ENCODE measurements at places on chromosomes 11 and 22. TPM values are rescaled to one million over a fixed set of nuclear protein-coding genes. Genes with fewer than 3 reads are reported as not detected.

- no peak for DNase-seq
These were observed 477 bp downstream of the ZBTB16 start for GRCh38 chr11:114059984-114060391.

STK33 gene
- total RNA-seq, result 17.3 TPM

APOA1 gene
- 0.80 TPM for total RNA-seq

GRCh38 chr11:127986073-127986472 lies 601.3 kb downstream of the ETS1 start:
- no peak for DNase-seq

DDI1 gene
- not detected for total RNA-seq

NPAS4 gene
- total RNA-seq, result 0.63 TPM

- no peak for DNase-seq
These were observed 10.5 kb downstream of the KIAA0930 start for GRCh38 chr22:45230026-45230721.

DNA sequence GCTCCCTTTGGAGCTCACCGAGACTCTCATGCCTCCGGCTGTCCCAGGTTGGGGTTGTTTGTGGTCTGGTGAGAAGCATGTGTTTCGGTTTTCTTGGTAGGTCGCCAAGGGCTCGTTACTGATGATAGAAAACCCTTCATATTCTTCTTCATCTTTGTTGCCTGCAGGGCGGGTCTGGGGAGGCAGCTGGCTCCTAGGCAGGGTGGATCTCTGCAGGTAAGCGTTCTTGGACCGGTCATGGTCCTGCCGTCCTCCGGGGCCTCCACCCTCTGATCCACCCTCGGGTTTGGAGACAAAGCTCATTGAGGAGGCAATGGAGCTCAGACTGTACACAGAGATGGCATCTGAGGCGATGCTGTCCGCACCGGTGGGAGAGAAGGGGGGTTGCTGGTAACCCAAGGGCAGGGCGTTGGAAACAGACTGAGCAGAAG lies 64.3 kb upstream of the PITPNB start:
- no peak for DNase-seq

- DNase-seq, result no peak
These were observed 4.9 kb downstream of the PSMD13 start for GRCh38 chr11:241634-242033.

DNA sequence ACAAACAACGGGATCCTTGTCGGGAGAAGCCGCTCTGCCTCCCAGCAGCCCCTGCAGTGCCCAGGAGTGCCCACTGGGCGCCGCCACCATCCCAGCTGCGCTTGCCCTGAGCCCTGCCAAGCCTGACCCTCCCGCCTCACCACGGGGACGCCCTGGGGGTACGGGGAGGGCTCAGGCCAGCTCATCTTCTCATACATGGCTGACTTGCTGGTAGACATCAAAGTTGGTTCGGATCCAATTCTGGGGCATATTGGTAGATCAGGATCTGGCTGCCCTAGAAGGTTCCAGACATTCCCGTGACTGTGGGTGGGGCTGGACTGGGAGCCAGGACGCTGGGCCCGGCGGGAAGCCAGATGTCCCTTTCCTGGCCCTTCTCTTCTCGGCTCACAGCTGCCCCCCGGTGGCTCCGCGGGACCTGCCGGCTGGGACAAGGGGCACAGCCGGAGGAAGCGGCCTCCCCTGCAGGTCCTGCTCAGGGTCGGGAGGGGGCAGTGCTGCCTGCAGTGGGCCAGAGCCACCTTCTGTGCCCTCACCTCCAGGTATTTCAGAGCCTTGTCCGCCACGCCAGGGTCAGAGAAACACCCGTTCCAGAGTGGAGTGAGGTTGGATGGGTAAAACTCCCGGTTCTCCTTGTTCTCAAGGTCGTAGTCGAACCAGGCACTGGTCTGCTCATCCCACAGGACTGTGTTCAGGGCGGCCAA lies 10.6 kb upstream of the TREH start:
- peak; percentile 95 for DNase-seq

PKP3 gene
- 0.42 TPM for total RNA-seq

DNA sequence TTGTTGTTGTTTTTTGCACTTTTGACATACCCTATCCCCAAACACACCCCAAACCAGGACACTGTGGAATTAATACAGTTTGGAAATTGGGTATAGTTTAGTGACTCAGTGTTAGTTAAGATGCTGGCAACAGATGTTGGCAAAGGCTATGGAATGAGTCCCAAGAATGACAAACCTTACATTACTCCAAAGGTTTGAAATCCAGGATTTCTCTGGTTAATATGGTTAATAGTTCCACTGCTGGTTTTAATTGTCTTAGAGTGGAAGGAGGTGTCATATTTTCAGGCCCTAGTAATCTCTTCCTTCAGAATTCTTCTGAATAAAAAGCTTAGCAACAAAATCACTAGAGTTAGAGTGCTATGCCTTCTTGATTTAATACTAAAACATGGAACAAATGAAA lies 775 bp downstream of the LPXN start:
- no peak for DNase-seq

GRCh38 chr11:46295312-46296058 lies 18.0 kb downstream of the CREB3L1 start:
- DNase-seq, result peak; percentile 73

- DNase-seq, result no peak
These were observed 2.3 kb upstream of the ST3GAL4 start for GRCh38 chr11:126352934-126353801.

NOX4 gene
- 5.1 TPM for total RNA-seq

CDC42BPG gene
- total RNA-seq, result 3.0 TPM

DNA sequence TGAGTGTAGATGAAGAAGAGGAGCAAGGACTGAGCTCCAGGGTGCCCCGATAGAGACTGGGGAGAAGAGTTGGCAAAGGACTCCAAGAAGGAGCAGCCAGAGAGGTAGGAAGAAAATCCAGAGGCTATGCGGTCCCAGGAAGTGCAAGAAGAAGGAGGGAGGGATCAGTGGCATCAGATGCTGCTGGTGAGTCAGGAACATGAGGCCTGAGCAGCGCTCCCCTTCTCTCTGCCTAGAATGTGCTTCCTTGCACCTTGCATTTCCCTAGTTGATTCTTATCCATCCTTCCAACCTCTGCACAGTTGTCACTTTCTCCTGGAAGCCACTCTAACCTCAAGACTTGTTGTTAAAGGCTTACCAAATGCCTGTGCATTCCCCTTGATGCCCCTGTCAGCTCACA lies 21.3 kb downstream of the KCNC1 start:
- DNase-seq, result no peak

GRCh38 chr11:12769834-12770345 lies 95.7 kb downstream of the TEAD1 start:
- DNase-seq, result no peak

Measured in neural crest cell (in vitro differentiated cells).